ENCODE measurements at places on chromosomes 5 and 9.

DNA sequence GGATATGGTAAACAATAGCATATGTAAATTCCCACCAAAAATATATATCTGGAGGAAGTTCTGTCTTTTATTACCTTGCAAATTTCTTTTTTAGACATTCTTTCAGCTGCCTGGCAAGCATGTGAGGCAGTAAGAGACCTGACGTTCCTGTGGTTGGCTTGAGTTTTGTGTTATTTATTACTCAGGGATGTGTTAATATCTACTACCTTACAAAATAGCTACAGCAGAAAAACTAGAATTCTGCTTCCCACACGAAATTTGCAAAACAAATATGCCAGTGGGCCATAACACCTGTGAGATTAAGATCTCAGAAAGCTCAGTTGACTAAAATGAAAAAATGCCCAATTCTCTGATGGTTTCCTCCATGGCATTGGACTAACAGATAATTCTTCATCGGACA, 274.2 kb downstream of the TMEM167A start:
- DNase-seq: peak; percentile 85

DNA sequence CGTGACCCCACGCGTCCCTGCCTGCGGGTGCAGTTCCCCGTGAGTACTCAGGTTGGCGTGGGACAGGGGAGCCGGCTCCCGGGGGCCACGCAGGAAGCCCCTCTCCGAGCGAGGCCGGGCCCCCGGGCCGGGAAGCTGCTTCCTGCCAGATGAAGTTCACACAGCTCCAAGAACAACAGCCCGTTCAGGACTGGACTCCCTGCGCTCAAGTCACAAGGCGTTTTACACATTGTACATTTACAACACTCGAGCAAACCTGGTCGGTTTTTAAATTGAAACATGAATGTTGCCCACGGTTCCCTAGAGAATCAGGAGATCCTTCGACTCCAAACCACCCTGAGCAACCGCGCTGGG, 22.4 kb downstream of the SLC9A3 start:
- DNase-seq: no peak

GRCh38 chr5:153831973-153832372, 206.7 kb downstream of the FAM114A2 start:
- DNase-seq: peak; percentile 12

DNA sequence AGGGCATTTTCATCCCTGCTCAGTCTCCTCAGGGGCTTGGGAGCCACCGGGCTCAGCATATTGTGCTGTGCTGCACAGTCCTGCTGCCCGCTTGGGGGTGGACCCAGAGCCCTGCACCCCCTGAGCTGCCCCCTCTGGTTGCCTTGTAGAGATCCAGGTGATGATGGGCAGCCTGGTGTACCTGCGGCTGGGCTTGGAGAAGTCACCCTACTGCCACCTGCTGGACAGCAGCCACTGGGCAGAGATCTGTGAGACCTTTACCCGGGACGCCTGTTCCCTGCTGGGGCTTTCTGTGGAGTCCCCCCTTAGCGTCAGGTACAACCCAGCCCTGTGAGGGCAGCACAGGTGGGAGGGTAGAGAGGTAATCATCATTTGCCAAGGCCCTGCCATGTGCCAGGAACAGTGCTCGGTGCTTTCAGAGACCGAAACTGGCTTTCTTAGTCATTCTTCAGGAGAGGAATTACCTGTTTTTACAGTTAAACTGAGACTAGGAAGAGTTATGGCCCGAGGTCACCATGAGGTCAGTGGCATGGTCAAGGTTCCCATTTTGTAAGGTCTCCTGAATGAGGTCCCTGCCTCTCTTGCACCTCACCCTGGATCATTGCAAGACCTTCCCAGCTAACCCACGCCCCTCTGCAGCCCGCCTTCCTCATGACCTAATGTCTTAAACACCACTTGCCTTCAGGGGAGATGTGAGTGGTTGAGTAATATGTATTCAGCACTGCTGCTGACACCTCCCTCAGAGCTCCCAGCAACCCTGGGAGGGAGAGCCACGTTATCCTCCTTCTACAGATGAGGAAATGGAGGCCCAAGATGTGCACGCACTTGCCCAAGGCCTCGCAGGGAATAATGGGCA, 7.5 kb downstream of the NHP2 start:
- peak; percentile 10 for DNase-seq

DNA sequence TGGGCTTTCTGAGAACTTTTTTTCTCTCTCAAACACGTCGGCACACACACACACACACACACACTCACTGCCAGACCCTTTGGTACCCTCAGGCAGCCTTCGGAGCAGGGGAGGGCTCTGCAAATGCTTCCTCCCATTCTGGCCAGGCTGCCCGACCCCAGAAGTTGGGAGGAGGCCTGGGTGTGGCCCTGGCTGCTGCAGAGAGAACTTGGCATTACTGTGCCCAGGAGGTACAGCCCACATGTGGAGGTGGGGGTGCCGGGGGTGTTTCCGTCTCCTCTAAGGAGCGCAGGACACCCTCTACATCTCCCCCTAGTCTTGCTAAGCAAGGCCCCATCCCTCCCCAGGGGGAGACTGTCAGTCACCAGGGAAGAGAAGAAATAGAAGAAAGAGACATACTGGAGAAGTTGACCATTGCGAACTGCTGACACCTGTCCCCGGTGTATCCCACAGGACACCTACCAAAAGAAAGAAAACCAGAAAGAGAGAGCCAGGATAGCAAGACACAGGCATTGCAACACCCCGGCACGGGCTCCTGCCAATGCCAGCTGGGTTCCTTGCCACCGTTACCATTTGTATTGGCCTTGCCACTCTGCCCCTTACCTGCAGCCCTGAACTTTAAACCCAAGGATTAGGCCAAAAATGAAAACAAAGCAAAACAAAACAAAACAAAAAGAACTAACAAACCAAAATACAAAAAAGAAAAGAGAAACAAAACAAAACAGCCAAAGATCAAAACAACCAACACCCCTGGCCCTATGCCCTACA, 69.3 kb downstream of the PSD2 start:
- DNase-seq: no peak

- DNase-seq: no peak
Measured at GRCh38 chr5:181138258-181138657, 7.3 kb upstream of the OR2V1 start.

DNA sequence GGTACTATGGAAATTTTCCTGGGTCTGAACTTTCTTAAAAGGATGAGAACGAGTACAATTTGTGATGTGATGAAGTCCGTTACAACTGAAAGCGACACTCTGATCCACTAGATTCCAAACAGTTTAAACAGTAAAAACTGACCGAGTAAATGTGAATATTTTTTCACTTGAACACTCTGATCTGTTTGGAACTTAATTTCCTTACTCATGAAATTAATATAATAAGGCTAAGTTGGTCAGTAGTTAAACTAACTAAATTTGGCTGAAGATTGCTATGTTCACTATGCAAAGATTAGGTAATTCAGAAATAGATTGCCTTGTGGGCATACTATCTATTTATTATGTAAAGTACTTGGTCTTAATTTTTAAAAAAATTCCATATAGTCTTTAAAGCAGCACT, at the start of gene C9orf57:
Gene C9orf57 (minus strand): TSS at position 101 of the 400 bp plus-strand sequence. CDS start 1,282 bp downstream, outside the sequence.
- no peak for DNase-seq

DNA sequence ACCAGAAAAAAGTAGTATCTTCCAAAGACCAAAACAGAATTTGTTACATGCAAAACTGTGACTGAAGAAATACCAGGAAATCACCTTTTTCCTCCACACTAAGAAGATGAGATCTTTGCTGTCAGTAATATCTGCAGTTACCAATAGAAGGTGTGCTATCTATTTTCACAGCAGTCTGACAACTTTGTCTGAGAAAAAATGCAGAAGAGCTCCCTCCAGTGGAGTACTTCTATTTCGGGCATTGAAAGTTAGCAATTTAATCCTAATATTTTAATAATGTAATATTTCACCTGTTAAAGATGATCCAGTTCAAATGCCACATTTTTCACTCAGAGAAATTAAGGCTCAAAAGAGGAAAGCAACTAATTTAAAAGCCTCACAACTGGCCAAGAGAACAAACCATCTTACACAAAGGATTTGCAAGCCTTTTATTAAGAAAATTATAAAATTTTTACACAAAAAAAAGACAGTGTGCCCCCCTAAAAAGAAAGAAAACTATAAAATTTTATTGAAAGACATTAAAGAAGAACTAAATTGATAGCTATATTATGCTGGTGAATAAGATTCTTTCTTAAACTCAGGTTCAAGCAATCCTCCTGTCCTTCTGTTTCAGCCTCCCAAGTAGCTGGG, 50.6 kb downstream of the DEPDC1B start:
- DNase-seq: peak; percentile 27

DNA sequence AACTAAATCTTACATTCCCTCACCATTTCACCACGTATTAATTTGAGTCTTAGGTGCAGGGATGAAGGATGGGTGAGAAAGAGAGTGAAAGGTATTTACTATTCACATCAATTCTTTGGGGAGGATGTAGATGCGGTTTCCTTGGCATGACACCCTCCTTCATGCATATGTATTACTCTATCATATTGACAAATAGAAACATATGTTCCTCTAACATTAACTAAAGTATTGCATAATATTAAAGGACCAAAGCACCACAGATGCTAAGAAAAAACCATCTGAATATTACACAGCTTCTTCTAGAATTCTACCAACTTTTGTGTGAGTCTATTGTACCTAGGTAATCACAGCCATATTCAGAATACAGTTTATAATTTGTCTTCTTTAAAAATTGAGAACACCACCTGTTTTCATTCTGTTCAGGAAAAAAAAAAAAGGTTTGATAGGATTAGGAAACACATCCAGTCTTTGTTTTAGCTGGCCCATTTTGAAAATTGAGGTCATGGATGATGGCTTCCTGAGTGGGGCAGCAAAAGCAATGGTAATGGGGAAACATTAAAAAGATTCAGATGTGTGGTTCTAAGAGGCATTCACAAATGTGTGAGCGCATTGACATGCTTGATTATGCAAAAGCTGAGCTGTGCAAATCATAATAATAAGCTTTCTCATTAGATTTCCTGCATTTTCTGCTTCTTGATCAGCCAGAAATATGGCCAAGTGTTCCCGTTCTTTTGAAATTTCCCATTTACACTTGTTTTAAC, 1011.5 kb upstream of the NUDT12 start:
- no peak for DNase-seq

DNA sequence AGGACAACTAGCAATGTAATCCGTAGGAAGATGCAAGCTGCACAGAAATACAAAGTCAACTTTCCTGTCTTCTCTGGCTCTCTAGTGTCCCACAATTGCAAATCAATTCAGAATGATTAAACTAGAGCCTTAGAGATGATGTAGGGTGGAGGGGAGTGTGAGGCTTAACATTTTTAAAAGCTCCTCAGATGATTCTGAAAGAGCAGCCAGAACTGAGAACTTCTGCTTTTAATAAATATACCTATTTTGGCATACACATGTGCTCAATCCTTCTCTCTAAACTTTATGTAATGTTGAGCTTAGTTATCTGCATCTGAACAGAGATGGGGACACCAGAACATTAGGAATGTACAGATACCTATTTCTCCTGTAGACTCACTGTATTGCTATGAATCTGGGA, 139.9 kb upstream of the APC start:
- DNase-seq: no peak

DNA sequence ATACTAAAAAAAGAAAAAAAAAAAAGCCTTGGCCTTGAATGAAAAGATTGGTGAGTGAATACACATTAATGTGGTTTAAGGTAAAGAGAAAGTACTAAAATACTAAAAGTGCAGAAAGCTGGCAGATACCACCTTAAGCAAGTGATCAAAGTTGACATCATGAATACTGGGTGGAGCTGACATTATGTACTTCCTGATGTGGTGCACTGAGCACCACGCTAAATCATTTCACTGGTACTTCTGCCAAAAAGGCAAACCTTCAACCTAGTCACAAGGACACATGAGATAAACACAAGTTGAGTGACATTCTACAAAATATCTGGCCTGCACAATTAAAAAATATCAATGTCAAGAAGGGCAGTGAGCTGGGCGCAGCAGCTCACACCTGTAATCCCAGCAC, 33.8 kb upstream of the PANK3 start:
- no peak for DNase-seq

GRCh38 chr9:34627716-34628655, 880 bp downstream of the ARID3C start:
- no peak for DNase-seq

Measured in NCI-H526 treated with DMSO at 0.1 percent for 48 hours (cell line).